ENCODE measurements at places on chromosomes 7 and 10.

GRCh38 chr7:148721390-148721789, 22.7 kb downstream of the CUL1 start:
- no peak for DNase-seq

- no peak for DNase-seq
Measured at GRCh38 chr10:101939008-101939648, 95.5 kb upstream of the KCNIP2 start.

- DNase-seq: no peak
Measured at GRCh38 chr7:109694149-109695071, 1124.7 kb downstream of the DNAJB9 start.

- no peak for DNase-seq
Measured at GRCh38 chr10:126171555-126171954, 216.7 kb downstream of the ADAM12 start.

DNA sequence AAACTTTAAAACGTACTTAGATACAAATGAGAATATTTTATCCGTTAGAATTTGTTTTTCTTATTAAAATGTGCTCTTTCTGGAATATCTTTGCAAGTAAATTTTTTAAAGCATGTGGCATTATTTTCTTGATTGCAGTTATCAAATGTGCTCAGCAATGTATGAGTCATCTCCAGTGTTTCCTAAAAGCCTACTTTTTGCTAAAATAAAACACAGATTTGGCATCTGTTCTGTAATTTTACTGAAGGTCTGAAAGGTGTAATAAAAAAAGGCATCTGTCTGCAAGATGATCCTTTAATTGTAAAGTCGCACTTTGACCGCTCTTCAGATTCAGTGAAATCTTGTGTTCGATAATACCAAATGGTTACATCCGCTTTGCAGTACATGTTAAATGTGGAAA, 3.4 kb downstream of the GNAT3 start:
- DNase-seq: no peak

- DNase-seq: peak; percentile 96
Measured at GRCh38 chr10:110226543-110226925, 19.1 kb downstream of the MXI1 start.

GRCh38 chr10:88028654-88029053, 165.2 kb downstream of the PTEN start:
- DNase-seq: no peak

- no peak for DNase-seq
Measured at GRCh38 chr10:130711072-130711471, 574.9 kb downstream of the GLRX3 start.

DNA sequence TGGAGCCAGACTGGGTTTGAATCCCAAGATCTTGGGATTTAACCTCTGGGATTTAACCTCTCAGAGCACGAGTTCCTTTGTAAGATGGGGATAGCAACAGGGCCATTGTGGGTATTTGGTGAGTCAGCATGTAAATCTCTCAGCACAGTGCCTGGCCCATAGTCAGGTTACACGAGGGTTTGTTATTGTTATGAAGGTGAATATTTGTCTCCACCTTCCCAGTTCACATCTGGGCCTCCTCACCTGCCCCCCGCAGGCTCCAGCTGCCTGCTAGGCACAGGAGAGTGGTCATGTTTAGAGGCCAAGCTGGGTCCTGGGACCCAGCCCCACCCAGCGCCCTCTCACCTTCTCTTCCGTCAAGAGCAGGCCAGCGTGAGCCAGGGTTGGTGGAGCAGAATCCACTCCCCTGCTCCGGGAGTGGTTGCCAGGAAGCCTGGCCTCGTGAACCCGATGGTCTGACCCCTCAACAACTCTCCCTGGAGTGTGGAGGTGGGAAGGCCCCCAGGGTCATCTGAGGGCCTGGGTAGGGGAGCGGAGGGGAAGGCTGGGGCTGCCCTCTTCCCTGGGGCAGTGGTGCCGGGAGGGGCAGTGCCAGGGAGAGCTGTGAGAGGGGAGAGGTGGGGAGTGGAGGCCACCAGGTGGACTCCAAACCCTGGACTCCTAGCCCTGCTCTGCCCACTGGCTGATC, 26.0 kb downstream of the FAM241B start:
- no peak for DNase-seq

DNA sequence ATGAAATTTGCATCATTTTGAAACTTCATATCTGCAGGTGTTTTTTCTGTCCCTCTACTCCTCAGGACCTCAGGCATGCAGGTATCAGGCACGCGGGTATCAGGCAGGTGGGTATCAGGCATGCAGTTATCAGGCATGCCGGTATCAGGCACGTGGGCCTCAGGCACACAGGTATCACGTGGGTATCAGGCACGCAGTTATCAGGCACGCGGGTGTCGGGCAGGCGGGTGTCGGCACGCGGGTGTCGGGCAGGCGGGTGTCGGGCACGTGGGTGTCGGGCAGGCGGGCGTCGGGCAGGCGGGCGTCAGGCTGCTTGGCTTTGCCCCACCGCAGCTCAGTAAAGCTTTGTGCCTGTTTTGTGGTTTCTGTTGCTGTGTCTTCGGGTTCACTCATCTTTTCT, 8.7 kb downstream of the SPRN start:
- DNase-seq: no peak

- DNase-seq: peak; percentile 64
Measured at GRCh38 chr10:112843623-112844022, 106.4 kb upstream of the TCF7L2 start.

GRCh38 chr7:137633133-137633532, 213.6 kb downstream of the DGKI start:
- DNase-seq: no peak

- DNase-seq: no peak
Measured at GRCh38 chr10:76885816-76886215, 751.8 kb downstream of the KCNMA1 start.

- DNase-seq: no peak
Measured at GRCh38 chr7:31074403-31075085, 22.4 kb downstream of the ADCYAP1R1 start.

GRCh38 chr10:34761453-34761852, 53.6 kb downstream of the PARD3 start:
- DNase-seq: no peak

GRCh38 chr10:112203328-112204076, 19.9 kb upstream of the GPAM start:
- no peak for DNase-seq

DNA sequence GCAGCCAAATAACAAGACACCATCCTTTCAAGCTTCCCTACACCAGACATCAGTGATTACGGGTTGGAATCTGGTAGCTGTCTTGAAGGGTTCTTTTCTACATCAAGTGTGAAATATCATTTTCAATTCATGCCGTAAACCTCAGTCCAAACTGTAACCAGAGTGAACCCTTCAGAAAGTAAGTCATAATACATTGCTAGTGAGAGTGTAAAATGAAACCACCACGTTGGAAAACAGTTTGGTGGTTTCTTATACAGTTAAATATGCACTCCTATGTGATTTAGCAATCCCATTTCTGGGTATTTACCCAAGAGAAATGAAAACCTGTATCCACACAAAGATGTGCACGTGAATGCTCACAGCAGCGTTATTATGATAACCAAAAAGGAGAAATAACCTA, 25.6 kb upstream of the ZC3HAV1L start:
- no peak for DNase-seq

GRCh38 chr7:128734890-128735289, 4.3 kb upstream of the CALU start:
- peak; percentile 25 for DNase-seq

DNA sequence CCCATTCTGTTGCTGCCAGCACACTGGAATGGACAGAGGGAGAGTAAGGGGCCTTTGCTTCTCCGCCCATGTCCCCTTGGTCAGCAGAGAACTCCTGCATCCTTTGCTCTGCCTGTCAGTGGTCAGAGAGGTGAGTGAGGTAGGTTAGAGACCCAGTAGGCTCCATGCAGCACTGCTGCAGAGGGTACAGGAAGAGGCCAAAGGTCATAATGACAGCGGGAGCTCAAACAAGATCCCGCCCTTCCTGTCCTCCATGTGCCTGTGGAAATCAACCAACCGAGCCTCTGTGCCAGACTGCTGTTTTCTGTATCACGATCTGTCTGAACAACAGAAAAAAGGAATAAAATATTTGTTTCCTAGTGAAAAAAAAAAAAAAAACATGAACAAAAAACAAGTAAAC, 81.4 kb downstream of the ZNF33B start:
- DNase-seq: no peak

DNA sequence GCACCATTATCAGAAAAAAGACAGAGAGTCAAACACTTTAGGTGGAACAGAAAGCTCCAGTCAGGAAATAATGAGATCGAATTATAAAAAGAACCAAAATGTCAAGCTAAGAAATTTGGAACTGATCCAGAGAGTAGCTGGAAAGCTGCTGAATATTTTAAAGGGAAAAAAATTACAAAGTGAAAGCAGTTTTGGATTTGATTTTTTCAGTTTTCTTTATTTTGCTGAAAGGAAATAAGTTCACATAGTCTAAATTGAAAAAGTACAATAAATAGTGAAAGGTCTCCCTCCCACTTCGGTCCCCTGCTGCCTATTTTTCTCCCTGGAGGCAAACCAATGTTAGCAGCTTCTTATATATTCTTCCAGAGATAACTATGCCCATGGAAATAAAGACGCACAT, 11.3 kb upstream of the TOMM7 start:
- DNase-seq: no peak

DNA sequence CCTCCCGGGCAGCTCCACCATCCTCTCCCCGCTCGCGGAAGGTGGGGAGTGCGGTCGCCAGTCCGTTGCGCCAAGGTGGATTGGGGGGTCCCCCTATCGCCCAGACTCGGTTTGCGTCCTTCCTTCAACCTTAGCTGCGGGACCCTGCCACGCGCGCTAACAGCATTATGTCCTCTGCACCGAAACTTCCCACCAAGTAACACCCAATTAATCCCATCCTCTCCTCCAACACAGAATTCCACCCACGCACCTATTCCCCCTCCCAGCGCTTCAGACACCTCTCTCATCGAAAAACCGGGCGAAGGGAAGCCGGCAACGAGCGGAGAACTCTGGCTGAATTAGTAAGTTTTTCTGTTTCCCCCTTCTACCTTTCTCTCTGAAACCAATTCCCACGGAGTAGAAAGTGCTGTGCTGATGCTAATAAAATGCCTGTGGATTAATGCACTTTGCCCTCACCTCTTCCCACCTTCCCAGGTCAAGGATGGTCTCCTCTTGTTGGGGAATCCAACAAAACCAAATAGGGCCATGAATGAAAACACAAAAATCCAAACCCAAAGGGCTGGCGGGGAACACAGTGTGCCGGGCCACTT, 947 bp downstream of the HOXA3 start:
- no peak for DNase-seq

- DNase-seq: no peak
Measured at GRCh38 chr7:27180431-27181420, 4.3 kb downstream of the HOXA11 start.

DNA sequence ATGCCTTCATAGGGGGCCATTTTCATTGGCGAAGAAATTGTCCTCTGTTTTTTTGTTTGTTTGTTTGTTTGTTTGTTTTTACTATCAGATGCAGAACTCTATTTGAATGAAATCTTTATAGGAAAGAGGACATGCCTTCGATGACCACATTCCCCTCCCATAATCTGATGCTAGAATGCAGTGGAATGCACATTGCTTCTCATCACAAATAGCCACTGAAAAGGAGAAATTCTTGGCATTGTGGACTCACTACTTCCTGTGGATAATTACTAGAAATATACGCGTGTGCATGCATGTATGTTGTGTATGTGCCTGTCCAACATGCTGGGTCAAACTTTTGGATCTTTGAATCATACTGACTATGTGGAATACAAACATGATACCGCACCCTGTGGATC, 70.5 kb upstream of the SFMBT2 start:
- DNase-seq: no peak

- peak; percentile 52 for DNase-seq
Measured at GRCh38 chr7:22860337-22860736, 37.7 kb upstream of the TOMM7 start.

DNA sequence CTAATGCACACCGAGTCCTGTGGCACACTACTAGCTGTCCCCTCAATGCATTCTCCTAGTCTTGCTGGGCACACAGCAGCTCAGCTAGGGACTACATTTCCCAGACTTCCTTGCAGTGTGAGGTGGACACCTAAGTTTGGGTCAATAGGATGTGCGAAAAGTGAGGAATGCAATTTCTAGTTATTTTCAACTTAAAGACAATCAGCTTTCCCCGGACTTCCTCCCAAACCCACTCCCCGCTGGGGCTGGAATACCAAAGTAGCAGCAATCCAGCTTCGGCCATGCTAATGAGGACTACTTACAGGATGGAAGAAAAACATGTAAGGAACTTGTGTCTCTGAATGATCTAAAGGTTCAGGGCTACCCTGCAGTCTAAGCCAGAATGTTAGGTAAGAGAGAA, 286.4 kb upstream of the LRRN3 start:
- DNase-seq: no peak

DNA sequence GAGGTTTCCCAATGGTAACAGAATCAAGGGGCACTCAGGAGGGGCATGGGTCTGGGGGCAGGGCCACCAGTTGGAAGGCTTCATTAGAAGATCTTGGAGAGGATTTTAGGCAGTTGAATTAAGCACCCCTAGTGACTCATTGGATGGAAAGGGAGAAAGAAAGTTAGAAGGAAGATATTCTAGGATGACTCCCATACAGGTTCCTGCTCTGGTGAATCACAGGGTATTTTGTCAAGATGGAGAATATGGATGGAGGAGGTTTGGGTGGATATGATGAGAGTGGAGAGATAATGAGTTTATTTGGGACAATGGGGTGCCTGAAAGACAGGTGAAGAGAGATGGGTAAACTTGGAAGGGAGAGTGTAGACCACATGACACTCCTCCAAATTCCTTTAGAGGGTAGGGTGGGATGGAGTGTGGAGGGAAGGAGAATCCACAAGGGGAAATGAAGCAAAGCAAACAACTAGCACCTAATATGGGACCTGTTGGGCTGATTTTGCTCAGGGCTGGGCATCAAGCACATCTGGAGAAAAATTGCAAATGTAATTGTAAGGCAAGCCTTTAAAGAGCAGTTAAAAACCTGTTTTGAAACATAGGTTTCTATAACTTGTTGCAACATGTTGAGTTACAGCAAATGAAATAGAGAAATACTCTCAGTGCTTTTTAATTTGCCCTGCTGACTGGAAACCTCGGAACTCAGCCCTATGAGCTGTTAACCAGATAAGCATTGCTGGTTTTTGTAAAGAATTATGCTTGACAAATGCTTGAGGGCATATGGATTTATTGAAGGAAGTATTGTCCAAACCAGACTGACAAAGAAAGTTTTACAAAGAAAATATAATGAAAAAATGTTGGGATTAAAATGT, 2.9 kb upstream of the ENTPD7 start:
- DNase-seq: no peak

GRCh38 chr10:123154711-123155505, 706 bp downstream of the BUB3 start:
- DNase-seq: peak; percentile 61

DNA sequence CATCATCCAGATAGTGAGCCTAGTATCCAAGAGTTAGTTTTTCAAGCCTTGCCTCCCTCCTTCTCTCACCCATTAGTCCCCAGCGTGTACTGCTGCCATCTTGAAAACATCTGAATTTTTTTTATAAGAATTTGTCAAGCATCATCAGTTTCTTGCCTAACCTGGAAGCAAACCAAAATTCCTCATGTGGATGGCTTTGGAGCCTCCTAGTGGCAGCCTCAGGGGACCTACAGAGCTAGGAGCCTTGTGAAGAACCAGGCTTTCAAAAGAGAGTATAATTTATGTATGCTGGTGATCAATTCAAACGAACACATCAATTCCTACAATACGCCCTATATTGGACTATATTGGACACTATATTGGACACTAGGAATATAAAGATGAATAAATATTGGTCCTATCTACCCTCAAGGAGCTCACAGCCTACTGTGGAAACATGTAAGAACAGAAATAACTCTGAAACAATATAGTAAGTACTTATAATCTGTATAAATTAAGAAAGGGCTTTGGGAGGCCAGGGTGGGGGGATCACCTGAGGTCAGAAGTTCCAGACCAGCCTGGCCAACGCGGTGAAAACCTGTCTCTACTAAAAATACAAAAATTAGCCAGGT, 63.4 kb downstream of the HPSE2 start:
- peak; percentile 29 for DNase-seq

- no peak for DNase-seq
Measured at GRCh38 chr7:10789170-10789569, 184.5 kb upstream of the PHF14 start.

Measured in Kasumi-1 (cell line).